Upper lobe of left lung (tissue), 6 donors: ENCODE measurements at places on chromosomes 13 and 19. TPM values are rescaled to one million over a fixed set of nuclear protein-coding genes. Genes with fewer than 3 reads are reported as not detected.

ATXN8OS gene
- not detected for total RNA-seq

DNA sequence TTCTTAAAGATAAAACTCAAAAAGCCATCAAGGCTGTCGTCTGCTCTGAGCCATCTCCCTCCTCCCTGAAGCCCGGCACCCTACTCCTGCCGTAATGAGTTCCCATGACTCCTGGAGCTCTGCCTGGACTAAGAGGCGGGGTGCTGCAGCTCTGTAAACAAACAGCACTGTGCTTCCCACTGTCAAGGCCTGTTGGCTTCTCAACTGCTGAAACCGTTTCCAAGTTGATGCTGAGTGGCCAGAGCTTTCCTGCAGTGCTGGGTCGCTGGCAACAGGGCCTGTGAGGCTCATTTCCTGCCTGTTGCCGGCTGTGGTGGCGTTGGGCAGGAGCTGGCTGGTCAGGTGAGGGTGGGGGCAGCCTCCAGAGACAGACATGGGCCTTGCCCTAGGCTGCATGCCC lies 26.7 kb upstream of the ISYNA1 start:
- DNase-seq, result no peak

DNA sequence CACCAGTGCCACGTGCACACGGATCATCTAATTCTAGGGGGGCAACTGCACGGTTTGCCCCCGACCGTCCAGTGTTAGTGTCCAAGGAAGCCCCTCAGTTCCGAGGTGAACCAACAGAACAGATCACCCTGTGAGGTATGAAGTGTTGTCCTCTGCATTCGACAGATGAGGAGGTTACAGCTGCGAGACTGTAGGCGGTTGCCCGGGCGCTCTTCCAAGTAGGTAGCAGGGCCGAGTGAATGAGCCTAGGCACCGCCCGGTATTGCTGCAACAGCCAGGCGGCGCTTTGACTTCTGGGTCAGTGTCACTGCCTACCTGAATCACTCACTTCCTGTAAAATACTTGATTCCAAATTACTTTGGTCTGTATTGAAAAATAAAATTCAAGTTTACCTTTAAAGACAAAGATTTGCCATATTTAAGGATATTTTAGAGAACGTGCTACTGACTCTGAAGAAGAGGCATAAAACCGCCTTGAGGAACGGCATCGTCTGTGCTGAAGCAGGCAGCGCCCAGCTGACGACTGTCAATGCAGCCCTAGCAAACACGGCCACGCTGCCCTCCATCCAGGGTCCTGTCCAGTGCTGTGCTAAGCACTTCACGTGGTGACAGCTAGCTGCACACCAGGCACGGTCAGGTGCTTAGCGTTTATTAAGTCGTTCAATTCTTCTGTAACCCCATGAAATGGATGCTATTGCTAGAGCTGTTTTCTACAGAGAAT lies 19.3 kb upstream of the RASA3 start:
- DNase-seq, result no peak

GRCh38 chr13:110136660-110137585 lies 170.0 kb downstream of the COL4A1 start:
- DNase-seq, result no peak

DNA sequence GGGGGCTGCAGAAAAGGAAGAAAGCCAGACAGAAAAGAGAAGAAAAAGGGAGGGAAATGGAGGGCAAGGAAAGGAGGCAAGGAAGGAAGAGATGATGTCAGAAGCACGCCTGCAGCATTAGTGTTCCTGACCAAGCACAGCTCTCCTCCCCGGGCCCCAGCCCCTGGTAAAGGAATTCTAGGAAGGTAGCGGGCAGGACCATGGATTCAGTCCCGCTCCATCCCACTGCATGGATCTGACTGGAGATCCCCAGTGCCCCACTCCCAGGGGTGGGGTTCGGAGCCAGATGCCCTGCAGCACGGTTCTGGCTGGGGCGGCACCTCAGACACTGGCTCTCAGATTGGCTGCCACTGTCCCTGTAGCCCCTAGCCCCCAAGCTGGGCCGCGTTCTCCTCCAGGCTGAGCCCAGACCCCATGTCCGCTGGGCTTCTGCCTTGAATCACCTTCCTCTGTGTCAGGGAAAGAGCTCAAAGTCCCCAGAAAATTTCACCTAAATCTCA lies 59.8 kb downstream of the TSHZ3 start:
- DNase-seq, result no peak

PRTN3 gene
- not detected for total RNA-seq

OR7G2 gene
- total RNA-seq, result not detected

GRCh38 chr13:76854894-76855293 lies 31.3 kb downstream of the KCTD12 start:
- DNase-seq, result no peak

HCST gene
- total RNA-seq, result 40.8 TPM

CBARP gene
- 0.30 TPM for total RNA-seq

LPAR6 gene
- total RNA-seq, result 18.5 TPM

ZNF865 gene
- total RNA-seq, result 20.4 TPM

DNA sequence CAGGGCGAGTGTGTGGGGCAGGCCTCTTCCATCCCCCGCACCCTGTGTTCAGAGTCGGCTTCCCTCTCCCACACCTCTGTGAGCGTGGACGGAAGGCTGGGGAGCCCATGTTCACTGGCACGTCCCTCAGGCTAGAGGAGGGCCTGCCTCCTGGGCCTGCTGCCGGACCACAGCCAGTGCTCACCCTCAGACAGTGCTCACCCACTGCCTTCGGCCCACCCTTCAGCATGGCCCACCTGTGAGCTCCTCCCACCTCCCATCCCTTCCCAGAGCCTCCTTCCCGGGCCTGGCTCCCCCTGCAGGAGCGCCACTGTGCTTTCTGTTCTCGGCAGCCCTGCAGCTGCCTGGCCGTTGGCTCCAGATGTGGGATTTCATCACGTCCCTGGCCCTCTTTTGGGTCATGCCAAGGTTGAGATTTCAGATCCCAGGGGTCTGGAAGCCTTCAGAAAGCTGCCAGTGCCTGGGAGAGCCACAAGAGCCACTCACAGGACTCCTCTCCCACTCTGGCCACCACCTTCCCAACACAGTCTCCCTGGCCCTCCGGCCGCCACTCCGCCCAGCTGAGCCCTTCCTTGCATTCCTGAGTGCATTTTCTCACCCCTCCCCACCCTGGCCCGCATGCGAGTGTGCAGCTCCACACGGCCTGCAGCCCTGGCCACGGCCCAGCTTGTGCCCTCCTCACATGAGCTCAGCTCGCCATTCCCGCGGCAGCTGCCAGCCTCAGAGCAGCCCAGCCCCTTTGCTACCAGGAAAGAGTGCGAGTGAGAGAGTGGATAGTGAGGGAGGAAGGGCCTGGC lies 25.3 kb downstream of the CAPN12 start:
- DNase-seq, result peak; percentile 88

GRCh38 chr19:39168258-39169142 lies 28.3 kb upstream of the NCCRP1 start:
- no peak for DNase-seq

GRCh38 chr13:60012488-60012887 lies 151.2 kb downstream of the DIAPH3 start:
- no peak for DNase-seq

GRCh38 chr13:57760951-57761350 lies 129.4 kb downstream of the PCDH17 start:
- no peak for DNase-seq

GRCh38 chr13:76778853-76779252 lies 107.4 kb downstream of the KCTD12 start:
- no peak for DNase-seq

MEX3D gene
- total RNA-seq, result 30.4 TPM

- no peak for DNase-seq
Observed at GRCh38 chr19:45995715-45996385, 583 bp downstream of the CCDC61 start.

MRPL54 gene
- 41.5 TPM for total RNA-seq
